Amniotic stem cell (primary cell): ENCODE measurements at places on chromosomes 1 and 21.
A peak's percentile ranks its signal among the peaks of the same experiment; 100 is the strongest.

DNA sequence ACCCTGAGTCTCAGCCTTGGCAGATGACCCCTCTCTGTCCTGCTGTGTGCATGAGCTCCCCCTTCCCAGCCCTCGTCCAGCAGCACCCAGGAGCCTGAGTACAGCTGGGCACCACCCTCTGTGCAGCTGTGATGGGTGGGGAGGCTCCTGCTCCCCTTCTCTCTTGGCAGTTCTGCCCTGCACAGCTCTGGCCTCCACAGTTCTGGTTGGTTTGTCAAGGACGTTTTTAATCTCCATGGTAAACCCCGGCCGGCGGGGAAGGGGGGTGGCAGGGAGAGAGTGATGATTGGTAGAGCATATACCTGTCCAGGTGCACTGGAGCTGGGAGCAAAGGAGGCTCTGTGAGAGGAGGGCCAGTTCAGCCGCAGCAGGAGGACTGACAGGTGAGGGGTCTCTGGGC is at the start of gene CLCNKA:
CLCNKA (plus strand) TSS at position 356 of the 400 bp plus-strand sequence. CDS start 584 bp downstream, outside the sequence.
- no peak for DNase-seq

- no peak for DNase-seq
These were observed 24.6 kb downstream of the TRIM45 start for GRCh38 chr1:117096951-117097408.

DNA sequence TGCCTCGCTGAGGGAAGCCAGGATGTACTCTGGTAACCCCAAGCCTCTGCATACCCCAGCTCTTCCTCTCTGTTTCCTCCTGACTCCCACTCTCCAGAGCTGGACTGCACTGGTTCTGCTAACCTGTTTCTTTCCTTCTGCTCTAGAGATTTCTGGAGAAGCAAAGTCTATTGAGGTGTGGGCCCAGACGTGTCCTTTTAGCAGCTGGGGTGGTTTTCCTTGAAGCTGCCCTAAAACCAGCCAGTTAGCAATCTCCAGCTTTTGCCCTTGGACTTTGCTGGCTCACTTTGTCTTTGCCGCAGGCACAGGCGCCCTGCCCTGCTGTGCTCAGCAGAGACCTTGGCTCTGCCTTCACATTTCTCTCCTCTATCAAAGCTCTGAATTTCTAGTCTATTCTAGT is 171.8 kb upstream of the IVNS1ABP start:
- no peak for DNase-seq

DNA sequence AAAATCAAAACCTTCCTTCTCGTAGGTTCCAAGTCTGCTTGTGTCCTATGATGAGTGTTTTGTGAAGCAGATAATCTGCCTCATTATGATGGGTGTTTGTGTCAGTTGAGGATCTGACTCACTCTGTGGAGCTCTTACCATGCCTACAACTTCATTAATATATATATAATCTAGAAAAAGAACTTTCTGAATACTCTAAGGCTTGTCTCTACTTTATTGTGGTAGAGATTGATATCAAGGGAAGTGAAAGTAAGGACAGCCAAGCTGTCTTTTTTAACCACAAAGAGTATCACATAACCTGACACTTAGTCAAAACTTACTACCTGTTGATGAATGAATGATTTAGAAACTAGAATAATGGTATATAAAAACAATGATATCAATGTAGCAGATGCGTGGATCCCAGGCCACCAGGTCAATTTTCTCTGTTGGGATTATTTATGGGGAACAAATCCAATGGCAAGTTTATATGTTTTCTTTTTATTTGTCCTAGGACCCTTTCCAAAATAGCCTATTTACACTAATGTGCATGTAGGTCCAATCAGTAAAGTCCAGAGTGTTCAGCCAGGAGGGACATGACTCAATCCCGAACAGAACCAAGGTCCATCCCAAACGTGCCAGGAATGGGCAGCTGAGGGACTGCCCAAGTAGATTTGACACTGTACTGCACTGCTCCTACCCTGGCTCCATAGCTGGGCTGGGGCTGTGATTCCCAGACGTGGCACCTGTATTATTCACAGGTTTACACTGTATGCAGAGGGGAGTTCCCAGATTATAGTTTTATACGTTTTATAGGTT is 182.3 kb upstream of the GREM2 start:
- DNase-seq: no peak

DNA sequence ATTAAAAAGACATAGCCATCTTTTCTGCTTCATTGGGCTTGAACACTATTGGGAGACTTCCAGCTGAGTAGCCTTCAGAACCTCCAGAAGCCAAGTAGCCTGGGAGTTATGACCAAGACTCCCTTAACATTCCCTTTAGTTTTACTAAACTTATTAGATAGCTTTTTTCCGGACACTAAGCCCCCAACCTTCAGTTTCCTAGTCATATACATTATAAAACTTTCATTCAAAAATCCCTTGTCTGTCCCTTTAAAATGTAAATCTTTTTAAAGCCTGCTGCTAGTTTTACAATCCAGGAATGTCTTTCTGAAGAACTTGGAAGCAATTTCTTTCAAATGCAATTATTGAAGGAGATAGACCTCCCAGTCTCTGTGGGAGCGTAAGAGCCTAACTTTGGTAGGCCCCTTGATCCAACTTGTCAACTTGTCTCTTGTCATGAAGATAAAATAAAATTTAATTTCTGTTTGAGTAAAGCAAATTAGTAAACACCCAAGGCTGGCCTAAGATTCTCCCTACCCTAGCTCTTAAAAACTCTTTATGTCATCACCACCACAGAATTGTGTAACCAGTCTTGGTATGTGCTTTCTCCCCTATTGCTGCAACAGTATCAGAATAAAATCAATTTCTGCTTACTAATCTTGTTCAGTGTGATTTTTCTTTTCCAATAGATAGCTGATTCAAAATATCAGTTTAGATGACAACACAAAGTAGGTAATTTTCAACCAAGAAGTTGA is 796.2 kb downstream of the PLA2G4A start:
- DNase-seq: no peak

DNA sequence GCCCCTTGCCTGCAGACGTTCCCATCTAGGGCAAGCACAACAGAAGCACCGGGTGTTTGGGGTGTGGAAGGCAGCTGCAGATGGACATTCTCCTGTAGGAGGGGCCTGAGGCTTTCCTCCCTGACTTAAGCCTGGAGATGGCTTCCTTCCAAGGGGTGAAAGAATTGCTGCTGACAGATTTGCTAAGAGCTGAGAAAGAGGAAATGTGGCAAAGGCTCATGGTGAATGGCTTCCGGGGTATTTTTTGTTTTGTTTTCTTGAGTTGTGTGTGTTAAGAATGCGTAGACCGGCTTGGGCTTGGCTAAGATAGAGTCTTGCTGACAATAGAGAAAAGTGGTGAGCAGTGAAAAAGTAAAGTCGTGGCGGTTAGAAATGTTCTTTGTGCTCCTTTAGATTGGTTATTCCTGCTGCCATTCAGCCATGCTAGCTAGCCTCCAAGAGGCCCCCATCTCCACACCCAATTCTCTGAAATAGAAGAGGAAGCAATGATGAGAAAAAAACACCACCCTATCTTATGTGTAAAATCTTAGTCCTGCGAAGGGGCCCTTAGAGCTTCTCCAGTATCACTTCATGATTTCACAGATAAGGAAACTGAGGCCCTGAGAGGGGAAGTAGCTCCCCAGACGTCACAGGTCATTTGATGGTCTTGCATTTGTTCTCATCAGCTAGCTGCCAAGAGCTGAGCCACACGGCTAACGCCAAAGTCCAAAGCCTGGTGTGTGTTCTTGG is 36.9 kb downstream of the EIF2D start:
- DNase-seq: no peak

GRCh38 chr1:1058921-1059493 is 15.1 kb downstream of the RNF223 start:
- no peak for DNase-seq

GRCh38 chr1:21293537-21294265 is 3.4 kb upstream of the ECE1 start:
- no peak for DNase-seq

GRCh38 chr1:198088360-198089071 is 68.3 kb upstream of the NEK7 start:
- peak; percentile 29 for DNase-seq

DNA sequence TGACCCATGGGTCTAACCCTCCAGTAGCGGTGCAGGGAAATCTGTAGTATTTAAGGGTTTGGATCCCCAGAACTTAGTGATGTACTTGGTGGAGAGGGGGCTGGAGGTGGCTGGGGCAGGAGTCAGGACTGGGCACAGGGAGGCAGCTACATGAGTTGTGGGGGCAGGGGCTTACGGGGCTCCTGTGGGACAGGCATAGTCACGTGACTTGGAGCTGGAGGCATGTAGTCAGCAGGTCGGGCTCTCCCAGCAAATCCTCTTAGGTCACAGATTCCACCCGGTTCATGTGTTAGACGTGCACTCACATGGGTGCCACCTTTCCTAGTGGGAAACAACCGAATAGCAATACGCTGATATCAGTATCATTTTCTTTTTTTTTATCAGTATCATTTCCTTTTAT is 112.1 kb downstream of the PCP4 start:
- DNase-seq: no peak

GRCh38 chr1:164308101-164308500 is 250.9 kb upstream of the PBX1 start:
- no peak for DNase-seq

GRCh38 chr1:219419860-219420259 is 193.0 kb downstream of the ZC3H11B start:
- no peak for DNase-seq

- DNase-seq: no peak
These were observed 46.9 kb downstream of the SLX9 start for GRCh38 chr21:44986471-44987291.

GRCh38 chr1:215878843-215879242 is 311.7 kb downstream of the KCTD3 start:
- DNase-seq: no peak

DNA sequence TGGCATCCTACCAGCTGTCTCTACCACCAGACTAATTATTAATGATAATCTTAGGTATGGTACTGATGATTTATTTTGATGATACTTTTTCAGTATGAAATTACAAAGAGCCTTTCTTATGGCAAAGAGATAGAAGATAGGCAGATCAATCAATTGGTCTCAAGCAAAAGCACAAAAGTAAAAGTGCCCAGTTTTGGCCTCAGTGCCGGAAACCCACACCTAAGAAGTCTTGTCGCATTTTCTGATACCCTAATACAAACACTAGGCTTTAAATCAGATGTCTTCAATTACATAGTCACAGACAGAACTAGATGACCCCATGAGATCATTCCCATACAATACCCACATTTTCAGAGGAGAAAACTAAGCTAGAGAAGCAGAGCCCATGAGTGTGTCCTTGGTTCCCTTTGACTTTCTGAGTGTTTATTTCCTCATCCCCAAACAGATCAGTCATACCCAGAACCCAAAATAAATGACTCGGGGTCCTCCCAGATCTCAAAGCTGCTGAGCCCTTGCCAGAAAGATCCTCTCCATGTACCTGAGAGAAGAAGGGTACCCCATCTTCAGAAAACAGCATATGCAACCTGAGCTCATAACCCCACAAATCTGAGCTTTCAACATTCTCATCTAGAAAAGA is 7.7 kb downstream of the ITPKB start:
- DNase-seq: no peak

DNA sequence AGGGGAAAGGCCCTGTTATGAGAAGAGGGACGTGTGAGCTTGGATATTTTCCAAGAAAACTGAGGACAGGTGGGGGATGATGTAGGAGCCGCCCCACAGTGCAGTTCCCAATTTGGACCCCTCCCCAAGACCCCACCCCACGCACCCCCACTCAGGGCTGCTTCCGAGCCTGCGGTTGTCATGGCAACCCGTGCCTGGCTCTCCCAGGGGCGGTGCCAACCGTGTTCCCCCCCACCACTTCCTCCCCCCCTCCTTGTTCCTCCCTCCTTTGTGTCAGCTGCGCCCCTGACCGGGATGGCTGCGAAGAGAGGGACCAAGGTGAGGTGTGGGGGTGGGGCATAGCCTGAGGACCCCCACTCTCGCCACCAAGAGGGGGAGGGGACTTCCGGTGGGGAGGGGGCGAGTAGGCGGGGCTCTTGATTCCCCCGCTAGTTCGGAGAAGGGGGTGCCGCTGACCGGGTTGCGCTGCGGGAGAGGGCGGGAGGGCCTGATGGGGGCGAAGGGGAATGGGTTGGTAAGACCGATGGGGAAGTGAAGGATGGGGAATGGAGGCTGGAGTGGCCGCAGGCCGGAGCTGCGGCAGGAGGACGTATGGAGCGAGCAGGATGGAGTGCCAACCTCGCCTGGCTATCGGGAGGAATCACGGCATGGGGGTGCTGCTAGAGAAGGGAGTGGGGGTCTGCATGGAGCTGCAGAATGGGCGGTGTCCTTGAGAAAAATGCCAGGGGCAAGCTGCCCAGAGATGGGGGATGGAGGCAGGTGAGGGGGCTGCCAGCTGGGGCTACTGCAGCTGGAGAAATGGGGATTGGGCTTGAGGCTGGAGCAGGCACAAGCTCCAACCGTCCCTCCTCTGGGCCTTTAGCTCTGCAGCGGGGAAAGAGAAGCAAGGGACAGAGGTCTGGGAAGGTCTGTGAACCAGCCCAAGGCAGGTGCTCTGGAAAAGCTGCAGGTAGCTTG is 953 bp downstream of the TRIM46 start:
- DNase-seq: no peak

DNA sequence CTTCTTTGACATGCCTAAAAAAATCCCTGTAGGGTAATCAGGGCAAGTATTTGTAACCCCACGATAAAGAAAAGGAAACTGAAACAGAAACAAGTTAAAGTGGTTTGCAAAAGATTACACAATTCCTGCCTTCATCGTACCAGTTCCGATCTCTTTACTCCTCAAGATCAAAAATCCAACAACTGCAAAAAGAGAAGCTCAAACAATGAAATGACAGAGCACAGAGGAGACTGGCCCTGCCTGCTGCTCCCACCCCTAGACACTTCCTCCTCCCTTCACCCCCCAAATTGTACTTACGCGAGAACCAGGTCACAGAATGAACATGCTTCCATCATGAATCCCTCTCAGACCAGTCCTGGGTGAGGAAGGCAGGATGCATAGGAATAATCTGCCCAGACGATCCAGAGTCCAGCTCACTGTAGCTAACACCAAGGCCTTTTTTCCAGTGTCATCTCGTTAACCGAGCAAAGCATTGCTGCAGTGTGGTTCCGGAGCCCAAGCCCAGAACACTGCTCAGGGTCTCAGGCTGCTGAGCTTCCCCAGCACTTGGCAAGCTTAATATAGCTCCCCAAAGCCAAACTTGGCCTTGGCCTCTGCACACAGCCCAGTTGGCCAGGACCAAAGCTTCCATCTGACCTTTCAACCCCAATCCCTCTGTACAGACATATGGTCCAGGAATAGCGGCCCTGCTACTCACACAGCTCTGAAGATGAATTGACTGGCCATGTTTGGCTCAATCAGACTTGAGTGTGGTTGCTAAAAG is 20.3 kb downstream of the RXRG start:
- DNase-seq: no peak

DNA sequence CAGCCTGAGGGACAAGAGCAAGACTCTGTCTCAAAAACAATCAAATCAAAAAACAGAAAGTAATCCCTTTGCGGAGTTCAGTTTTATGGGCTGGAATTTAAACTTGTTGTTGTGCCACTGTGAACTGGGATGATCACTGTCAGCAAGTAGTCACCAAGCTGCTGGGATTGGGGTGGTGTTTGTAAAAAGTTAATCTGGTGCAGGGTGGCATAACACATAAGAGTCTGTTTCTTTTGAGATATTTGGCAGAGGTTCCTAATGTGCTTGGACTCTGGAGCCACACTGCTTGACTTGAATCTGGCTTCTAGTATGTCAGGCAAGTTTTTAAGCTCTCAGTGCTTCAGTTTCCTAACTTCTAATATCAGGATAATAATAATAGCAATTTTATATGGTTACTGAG is 6.6 kb downstream of the CLIC4 start:
- no peak for DNase-seq
